Activated CD4-positive, alpha-beta memory T cell treated with anti-CD3 and anti-CD28 coated beads for 36 hours (primary cell): ENCODE measurements at places on chromosomes 6 and 20.

DNA sequence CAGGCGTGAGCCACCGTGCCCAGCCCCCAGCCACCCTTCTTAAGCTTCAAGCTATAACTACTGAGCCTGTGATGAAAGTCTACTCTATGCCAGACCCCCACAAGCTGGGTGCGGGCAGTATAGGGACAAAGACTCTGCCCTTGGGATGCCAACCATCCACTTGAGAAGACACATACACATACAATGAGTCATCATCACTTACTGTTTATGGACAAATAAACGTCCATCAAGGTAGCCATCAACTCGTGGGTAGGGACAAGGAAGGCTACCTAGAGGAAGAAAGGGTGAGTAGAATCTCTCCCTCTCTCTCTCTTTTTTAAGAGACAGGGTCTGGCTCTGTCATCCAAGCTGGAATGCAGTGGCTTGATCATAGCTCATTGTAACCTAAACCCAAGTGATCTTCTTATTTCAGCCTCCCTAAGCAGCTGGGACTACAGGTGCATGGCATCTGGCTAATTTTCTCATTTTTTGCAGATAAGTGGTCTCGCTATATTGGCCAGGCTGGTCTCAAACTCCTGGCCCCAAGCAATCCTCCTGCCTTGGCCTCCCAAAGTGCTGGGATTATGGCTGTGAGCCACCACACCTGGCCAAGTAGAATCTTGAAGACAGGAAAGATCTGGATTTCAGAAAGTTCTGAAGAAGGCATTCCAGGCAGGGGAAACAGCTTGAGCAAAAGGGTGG, 2.6 kb upstream of the TP53INP2 start:
- no peaks in the 10 kb centered on the region for H3K27me3 ChIP-seq
- DNase-seq: no peak
- H3K27ac ChIP-seq: no peak overlapping the region
- H3K4me1 ChIP-seq: peaks cover 15% of the 10 kb centered on the region
- no peak overlapping the region for H3K4me3 ChIP-seq

GRCh38 chr6:16292942-16293341, 54.6 kb downstream of the GMPR start:
- H3K27me3 ChIP-seq: no peaks in the 10 kb centered on the region
- no peak overlapping the region for H3K27ac ChIP-seq
- no peak for DNase-seq
- no peaks in the 10 kb centered on the region for H3K4me1 ChIP-seq

DNA sequence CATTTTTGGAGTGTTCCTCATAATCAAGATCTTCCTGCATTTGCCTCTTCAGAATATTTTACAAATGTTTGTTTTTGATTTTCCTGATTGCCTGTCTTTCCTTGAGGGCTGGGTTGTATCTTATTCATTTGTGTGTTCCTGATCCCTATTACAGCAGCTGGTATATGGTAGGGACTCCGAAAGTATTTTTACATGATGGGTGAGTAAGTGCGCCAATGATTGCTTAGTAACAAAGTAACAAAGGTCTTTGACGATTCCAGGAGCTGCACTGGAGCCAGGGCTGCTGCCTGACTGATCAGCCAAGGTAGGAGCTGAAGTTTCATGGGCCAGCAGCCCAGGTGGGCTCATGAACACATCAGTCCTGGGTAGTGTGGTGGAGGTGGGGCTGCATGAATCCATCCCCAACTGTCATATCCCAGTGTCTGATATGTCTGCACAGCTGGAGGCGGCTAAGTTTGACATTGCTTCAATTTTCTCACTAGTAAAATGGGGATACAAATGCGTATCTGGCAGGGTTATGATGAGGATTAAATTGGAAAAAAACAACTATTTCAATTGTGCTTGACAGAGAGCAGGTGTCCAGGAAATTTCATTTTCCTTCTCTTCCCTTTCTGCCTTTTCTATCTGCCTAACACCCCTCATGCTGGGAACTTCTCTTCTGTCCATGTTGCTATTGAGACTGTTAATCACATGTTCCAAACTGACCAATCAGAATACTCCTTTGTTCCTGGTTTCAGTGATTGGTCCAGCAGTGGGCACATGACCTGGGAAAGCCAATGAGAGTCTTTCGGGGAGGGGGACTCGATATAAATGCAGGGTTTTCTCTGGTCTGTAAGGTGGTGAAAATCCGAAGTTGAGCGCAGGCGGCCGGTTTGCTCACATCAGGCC, 90.7 kb downstream of the CDH26 start:
- no peak for DNase-seq
- H3K27ac ChIP-seq: no peak overlapping the region
- no peaks in the 10 kb centered on the region for H3K27me3 ChIP-seq

DNA sequence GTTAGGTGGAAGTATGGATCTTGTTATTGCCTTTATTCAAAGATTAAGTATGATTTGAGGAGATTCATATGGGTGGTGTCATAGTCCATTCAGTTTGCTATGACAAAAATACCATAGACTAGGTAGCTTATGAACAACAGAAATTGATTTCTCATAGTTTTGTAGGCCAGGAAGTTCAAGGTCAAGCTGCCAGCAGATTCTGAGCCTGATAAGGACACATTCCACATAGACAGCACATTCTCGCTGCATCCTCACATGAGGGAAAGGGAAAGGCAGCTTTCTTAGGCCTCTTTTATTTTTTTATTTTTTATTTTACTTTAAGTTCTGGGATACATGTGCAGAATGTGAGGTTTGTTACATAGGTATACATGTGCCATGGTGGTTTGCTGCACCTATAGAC, 27.7 kb downstream of the ME1 start:
- DNase-seq: no peak
- no peaks in the 10 kb centered on the region for H3K36me3 ChIP-seq
- H3K27me3 ChIP-seq: no peaks in the 10 kb centered on the region

- H3K4me1 ChIP-seq: no peaks in the 10 kb centered on the region
- DNase-seq: no peak
- no peak overlapping the region for H3K4me3 ChIP-seq
Measured at GRCh38 chr20:61391812-61392520, 139.9 kb downstream of the CDH4 start.

GRCh38 chr6:128826606-128827005, 56.3 kb upstream of the LAMA2 start:
- no peak overlapping the region for H3K4me3 ChIP-seq
- no peaks in the 10 kb centered on the region for H3K4me1 ChIP-seq
- no peaks in the 10 kb centered on the region for H3K27me3 ChIP-seq
- H3K36me3 ChIP-seq: no peaks in the 10 kb centered on the region
- DNase-seq: no peak

GRCh38 chr6:11168091-11168635, 56.6 kb upstream of the ERVFRD-1 start:
- peaks cover 30% of the 10 kb centered on the region for H3K4me1 ChIP-seq
- no peak overlapping the region for H3K4me3 ChIP-seq
- H3K36me3 ChIP-seq: no peaks in the 10 kb centered on the region

DNA sequence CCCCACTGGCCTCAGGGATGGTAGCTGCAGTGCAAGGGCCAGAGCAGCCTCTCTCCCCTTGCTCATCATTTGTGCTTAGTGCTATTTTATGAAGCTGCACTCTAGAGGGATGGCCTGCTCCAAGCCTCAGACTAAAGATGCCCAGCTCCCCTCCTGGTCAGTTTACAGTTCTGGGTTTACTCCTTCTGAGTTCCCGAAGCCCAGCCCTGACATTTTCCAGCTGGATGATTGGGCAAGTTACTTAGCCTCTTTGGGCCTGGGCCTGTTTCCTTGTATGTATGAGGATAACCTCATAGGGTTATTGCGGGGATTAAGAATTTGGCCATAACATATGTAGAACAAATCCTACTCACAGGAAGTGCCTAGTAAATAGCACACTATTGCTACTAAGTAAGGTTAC, 31.8 kb upstream of the EMILIN3 start:
- no peak for DNase-seq
- peaks cover 6% of the 10 kb centered on the region for H3K36me3 ChIP-seq
- H3K4me1 ChIP-seq: peaks cover 2% of the 10 kb centered on the region
- H3K27me3 ChIP-seq: no peaks in the 10 kb centered on the region
- no peak overlapping the region for H3K27ac ChIP-seq
- H3K4me3 ChIP-seq: no peak overlapping the region

DNA sequence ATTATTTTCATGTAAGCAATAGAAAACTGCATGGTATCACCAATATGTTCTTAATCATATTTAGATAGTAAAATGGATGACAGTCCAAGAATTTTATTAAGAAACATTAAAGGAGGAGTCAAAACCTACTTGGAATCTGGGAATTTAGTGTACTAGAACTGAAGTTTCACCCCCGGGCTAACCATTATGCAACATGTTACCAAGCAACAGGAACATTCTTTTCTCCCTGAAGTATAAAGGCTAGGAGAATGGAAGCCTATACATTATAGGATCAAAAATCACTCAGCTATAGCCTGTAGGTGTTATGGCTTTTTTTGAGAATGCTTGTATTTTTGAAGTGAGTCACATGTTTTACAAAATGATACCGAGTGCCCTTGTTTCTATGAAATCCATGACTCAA, 538.3 kb downstream of the GRIK2 start:
- no peaks in the 10 kb centered on the region for H3K4me1 ChIP-seq
- no peak for DNase-seq
- no peaks in the 10 kb centered on the region for H3K36me3 ChIP-seq
- no peaks in the 10 kb centered on the region for H3K27me3 ChIP-seq

DNA sequence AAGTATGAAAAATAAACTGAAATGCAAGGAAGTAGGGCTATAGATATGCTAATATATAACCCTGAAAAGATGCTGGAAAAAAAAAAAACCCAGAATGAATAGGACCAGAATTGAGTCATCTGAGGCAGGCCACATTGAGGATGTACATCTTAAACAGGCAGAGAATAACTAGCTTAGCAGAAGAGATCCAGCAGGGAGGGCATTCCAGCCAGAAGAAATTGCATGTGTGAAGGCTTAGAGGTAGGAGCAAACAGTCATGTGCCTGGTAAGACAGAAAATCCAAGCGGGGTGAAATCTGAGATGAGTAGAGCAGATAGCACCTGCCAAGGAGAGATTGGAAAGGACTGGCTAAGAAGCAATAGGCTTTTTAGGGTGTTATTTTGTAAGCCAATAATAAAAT, 2.6 kb downstream of the COL19A1 start:
- H3K27ac ChIP-seq: no peak overlapping the region
- H3K27me3 ChIP-seq: peaks cover 19% of the 10 kb centered on the region
- no peak overlapping the region for H3K4me3 ChIP-seq
- H3K36me3 ChIP-seq: no peaks in the 10 kb centered on the region
- DNase-seq: no peak

DNA sequence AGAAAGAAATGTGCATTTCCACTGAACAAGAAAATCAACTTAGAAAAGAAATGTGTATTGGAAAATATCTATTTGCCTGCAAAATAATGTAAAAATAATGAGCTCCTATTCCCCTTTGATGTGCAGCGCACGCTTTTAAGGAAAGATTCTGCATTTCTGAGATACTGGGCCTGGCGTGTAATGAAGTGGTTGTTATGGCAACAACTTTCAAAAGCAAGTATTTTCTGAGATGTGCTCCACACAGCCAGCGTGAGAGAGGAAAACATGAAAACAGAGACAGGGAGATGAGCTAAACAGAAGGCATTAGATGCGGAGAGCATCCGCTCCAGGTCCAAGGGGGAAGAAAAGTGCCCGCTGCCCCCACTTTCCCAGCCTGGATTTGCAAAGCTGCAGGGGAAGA, 39.1 kb upstream of the GTSF1L start:
- no peak for DNase-seq
- H3K4me3 ChIP-seq: no peak overlapping the region
- no peak overlapping the region for H3K27ac ChIP-seq
- H3K36me3 ChIP-seq: no peaks in the 10 kb centered on the region

- H3K36me3 ChIP-seq: no peaks in the 10 kb centered on the region
- no peak overlapping the region for H3K4me3 ChIP-seq
- H3K27ac ChIP-seq: no peak overlapping the region
- no peak for DNase-seq
Measured at GRCh38 chr20:47876311-47877088, 91.2 kb upstream of the SULF2 start.

DNA sequence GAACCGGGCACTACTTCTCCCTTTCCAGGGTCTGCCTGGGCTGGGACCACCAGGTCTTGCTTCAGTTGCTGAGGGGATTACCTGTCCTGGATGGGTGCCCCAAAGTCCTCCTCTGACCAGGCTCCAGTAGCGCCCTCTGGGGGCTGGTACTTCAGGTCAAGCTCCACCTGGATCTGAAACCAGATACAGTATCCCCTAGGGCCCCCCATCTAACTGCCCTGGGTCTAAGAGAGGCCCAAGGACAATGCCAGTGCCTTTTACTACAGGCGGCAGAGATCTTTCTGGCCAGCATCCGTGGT, 11.2 kb upstream of the SPAG4 start:
- H3K4me1 ChIP-seq: peaks cover 9% of the 10 kb centered on the region
- no peak overlapping the region for H3K27ac ChIP-seq
- peaks cover 17% of the 10 kb centered on the region for H3K27me3 ChIP-seq
- no peak overlapping the region for H3K4me3 ChIP-seq

DNA sequence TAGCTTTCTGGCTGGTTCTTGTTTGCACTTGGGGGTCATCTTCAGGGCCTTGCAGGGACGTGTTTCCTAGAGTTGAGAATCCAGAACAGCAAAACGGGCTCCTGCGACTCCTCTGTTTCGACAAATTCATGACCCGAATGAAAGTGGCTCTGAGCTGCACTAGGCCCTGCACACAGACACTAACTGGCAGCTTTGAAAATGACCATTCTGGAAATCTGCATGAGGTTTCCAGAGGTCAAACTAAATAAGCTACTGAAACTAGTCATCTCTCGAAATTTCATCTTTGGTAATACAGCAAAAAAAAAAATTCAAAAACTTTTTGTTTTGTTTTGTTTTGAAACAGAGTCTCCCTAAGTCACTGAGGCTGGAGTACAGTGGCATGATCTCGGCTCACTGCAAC, 15.5 kb upstream of the BMP7 start:
- peaks cover 30% of the 10 kb centered on the region for H3K27me3 ChIP-seq
- no peaks in the 10 kb centered on the region for H3K36me3 ChIP-seq
- H3K4me3 ChIP-seq: no peak overlapping the region
- no peaks in the 10 kb centered on the region for H3K4me1 ChIP-seq
- H3K27ac ChIP-seq: no peak overlapping the region

DNA sequence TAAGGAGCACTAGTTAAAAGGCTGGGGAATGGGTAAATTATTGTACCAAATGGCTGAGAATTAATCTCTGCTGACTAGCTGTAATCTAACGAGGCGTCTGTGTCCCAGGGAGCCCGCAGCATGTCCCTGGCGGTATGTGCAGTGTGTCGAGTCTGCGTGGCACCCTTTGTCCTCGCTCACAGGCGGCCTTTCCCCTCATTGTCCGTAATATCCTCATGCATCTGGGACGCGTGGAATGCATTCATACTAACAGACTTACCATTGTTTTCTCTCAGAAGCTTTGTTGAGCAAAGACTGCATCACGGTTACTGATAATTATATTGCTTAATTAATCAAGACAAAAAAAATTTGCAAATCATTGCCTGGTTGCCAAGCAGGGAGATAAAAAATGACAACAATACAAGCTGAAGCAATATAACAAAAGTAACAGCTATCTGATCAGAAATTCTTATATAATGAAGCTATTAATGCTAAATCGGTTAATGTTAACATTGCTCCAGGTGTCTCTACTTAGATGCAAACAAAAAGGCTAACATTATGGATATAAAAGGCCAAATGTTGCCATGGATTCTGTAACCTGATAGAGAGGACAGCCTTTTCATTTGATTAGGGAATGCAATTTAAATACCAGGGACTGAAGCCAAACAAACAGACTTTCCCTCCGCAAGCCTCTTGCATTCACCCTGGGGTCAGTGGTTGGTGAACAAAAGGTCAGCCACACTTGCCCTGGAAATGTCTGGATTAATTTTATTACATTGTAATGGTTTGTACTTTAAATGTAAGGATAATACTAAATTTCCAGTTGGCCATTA, 124.8 kb downstream of the INSM1 start:
- H3K27me3 ChIP-seq: no peaks in the 10 kb centered on the region
- no peak overlapping the region for H3K4me3 ChIP-seq
- peaks cover 82% of the 10 kb centered on the region for H3K4me1 ChIP-seq
- H3K36me3 ChIP-seq: peaks cover 23% of the 10 kb centered on the region
- no peak for DNase-seq
- H3K27ac ChIP-seq: peak overlapping the region; percentile 30
